ENCODE measurements at places on chromosomes 4 and X.

DNA sequence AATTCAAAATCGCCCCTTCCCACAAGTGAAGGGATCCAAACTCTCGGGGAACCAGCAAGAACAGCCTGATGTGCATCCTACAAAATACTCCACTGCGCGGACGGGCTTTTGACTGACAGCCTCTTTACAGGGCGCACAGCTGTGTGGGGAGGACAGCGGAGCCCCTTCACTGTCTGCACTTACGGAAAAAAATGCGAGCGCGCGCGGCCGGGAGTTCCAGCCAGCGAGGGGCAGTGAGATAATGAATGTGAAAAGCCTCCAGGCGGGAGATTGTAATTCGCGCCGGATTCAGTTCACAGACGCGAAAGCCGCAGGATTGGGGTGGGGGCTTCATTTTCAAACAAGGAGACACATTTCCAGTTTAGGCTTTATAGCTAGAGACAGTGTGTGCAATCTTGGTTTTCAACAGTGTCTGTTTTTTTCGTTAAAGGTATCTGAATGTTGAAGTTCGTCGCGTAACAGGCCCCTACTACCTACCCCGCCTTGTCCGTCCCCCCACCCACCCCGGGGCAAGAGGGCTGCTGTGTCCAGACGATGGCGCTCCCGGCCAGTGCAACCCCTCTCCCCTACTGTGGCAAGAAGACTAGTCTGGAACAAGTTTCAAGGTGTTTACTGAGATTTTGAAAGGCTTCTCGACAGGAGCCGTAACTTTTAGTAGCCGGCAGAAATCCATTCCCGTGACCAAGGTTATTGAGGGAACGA lies 1.7 kb upstream of the GPR50 start:
- no peak for DNase-seq

DNA sequence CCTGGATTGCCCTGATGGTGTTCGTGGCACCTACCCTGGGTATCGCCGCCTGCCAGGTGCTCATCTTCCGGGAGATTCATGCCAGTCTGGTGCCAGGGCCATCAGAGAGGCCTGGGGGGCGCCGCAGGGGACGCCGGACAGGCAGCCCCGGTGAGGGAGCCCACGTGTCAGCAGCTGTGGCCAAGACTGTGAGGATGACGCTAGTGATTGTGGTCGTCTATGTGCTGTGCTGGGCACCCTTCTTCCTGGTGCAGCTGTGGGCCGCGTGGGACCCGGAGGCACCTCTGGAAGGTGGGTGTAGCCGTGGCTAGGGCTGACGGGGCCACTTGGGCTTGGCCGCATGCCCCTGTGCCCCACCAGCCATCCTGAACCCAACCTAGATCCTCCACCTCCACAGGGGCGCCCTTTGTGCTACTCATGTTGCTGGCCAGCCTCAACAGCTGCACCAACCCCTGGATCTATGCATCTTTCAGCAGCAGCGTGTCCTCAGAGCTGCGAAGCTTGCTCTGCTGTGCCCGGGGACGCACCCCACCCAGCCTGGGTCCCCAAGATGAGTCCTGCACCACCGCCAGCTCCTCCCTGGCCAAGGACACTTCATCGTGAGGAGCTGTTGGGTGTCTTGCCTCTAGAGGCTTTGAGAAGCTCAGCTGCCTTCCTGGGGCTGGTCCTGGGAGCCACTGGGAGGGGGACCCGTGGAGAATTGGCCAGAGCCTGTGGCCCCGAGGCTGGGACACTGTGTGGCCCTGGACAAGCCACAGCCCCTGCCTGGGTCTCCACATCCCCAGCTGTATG lies 1.8 kb downstream of the AVPR2 start:
- DNase-seq: no peak

DNA sequence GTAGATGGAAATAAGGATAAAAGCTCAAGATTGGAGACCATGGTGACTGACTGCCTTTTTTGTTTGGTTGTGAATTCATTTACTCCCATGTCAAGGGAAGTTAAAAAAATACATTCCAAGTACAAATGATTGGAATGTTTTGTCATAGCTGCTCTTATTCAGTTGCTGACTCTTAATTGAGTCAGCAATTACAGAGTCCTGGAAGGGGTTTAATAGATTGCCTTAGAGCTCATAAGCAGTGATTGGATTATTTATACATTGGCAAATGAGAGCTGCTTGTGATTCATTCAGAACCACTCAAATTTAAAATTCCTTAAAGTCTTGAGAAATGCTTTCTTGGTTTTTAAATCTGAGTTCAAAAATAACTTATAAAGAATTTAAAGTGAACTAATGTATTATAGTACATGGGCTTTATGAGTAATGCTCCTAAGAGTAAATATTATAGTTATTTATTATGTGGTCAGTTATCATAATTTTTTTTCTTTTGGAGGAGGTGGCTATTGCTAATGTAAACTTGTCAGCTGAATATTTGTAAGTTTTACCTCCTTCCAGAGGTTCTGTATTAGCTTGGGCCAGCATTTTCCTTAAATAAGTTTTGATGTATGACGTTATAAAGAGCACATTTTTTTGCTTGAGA lies 13.6 kb downstream of the JADE1 start:
- no peak for DNase-seq

DNA sequence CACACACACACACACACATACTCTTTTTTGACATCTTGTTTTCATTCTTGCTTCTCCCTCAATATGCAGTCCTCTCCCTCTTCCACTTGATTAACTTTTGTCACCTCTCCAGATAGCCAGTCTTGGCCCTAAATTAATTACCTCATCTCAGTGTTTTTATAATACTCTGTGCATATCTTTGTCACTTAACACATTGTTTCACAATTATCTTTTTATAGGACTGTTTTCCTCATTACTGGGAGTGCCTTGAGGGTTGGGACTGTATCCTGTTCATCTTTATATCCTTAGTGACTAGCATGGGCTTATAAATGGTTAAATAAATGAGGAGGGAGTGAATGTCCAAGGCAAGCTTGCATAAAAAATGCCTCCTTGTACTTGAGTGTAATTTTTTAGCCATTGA lies 33.1 kb downstream of the SYNPO2 start:
- no peak for DNase-seq

GRCh38 chr4:146592019-146592418 lies 46.7 kb upstream of the POU4F2 start:
- DNase-seq: no peak

GRCh38 chr4:139282065-139282720 lies 2.2 kb upstream of the MGARP start:
- DNase-seq: no peak

DNA sequence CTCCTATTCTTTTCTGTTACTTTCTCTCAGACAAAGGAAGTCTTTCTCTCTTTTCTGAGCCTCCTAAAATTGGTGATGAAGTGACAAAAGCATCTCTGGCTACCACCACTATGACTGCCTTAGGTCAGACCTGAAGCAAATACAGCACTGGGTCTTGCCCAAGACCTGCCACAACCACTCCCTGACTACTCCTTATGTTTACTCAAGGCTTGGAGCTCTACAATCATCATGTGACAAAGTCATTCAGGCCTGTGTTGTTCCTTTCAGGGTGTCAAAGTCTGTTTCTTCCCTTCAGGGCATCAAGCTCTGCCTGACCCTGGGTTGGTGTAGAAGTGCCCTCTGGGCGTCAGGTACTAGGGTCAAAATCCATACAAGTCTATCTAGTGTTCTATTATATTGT lies 419.2 kb upstream of the CT83 start:
- no peak for DNase-seq

- DNase-seq: no peak
These were observed 60.5 kb upstream of the CITED1 start for GRCh38 chrX:72366178-72366577.

- DNase-seq: no peak
These were observed 57.2 kb upstream of the DAPP1 start for GRCh38 chr4:99759346-99759984.

GRCh38 chrX:129706400-129707072 lies 32.2 kb upstream of the XPNPEP2 start:
- no peak for DNase-seq

- DNase-seq: no peak
These were observed 614.4 kb upstream of the INTU start for GRCh38 chr4:127018381-127018780.

GRCh38 chrX:135264206-135264605 lies 12.3 kb downstream of the ETDA start:
- DNase-seq: no peak

All from pulmonary artery endothelial cell (primary cell).